HEK293T (cell line): ENCODE measurements at places on chromosomes 5 and 9.

DNA sequence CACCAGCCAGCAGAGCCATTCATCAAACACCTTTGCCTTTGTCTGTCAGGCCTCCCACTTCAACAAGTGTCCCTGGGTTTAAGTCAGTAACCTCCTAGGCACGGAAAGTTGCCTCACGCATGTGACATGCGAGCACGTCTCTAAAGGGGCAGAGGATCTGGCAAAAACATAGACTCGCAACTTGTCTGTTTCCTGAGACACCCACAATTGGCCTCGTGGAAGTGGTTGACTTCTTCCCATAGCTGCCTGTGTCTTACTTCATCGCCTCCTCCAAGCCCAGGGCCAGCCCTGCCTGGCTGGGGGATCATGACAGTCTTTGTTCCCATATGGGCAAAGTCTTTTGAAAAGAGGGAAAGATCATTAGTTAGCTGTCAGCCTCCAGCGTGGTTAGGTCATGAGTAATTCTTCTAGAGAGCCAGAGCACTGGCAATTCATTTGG, 35.5 kb upstream of the GLRX start:
- no peak for DNase-seq

GRCh38 chr9:116391306-116391900, 237.8 kb downstream of the PAPPA start:
- no peak for DNase-seq

GRCh38 chr9:12988258-12988657, 213.4 kb downstream of the LURAP1L start:
- no peak for DNase-seq

DNA sequence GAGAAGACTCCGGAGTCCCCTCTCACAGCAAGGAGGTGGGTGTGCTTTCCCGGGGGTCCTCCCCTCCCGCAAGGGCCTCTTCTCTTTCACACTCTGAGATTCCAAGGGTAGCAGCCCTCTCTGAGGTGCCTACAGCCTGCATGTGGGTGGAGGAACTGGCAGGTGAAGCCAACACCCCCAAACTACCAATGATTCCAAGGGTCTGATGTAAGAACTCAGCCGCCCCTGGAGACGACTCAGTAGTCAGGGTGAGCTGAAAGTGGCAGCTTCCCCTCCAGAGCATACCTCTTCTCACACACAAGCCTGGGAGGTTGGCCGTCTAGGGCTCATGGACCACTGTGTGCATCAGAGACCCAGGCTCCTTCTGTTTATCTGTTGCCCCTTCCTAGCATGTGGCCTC, 66.1 kb downstream of the TSPAN17 start:
- DNase-seq: no peak

DNA sequence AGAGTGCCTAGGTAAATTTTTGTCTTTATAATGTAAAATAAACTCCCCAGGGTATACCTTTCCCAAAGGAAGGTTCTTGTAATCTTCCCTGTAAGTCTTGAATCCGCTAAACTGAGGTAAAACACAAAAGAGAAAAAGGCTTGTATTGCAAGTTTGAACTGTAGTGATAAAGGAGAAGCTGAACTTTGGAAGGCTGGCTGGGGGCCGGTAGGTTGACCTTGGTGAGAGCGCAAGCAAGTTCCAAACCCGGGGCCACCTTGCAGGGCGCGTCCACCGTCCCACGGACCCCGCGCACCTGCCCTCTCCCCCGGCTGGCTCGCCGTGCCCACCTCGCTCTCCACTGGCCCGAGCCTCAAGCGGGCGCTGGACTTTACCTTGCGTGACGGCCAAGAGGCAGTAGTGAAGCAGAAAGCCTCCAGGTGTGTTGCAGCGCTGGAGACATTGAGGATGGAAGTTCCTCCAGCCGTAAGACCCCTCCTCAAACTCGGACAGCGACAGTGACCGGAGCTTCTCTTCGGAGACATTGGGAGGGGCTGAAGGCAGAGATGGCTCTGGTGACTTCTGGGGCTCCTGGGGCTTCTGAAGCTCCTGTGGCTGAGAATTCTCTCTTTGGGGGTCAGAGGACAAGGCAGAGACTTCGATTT, 428 bp downstream of the SLCO4C1 start:
- DNase-seq: peak; percentile 8

DNA sequence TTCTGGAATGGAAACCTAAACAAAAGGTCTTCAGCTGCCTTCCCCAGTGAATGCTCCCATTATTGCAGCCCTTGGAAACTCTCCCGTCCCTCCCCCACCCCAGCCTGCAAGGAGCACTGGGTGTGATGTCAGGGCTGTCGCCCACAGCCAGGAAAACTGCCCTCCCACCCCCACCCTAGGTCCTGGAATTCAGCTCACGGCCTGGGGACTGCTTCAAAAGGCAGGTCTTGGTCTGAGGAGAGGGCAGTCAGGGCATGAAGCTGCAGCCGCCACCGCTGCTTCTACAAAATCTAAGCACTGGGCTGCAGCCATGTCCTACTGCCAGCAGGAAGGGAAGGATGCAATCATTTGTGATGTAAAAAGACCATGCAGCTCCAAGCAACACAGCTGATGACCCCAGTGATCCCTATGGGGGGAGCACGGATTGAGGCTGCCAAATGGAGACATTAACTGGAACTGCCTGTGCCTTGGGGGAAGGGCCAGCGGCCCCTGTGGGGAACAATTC, 11.4 kb downstream of the GRHPR start:
- no peak for DNase-seq

GRCh38 chr5:94893412-94894135, 275.1 kb downstream of the SLF1 start:
- DNase-seq: peak; percentile 28

DNA sequence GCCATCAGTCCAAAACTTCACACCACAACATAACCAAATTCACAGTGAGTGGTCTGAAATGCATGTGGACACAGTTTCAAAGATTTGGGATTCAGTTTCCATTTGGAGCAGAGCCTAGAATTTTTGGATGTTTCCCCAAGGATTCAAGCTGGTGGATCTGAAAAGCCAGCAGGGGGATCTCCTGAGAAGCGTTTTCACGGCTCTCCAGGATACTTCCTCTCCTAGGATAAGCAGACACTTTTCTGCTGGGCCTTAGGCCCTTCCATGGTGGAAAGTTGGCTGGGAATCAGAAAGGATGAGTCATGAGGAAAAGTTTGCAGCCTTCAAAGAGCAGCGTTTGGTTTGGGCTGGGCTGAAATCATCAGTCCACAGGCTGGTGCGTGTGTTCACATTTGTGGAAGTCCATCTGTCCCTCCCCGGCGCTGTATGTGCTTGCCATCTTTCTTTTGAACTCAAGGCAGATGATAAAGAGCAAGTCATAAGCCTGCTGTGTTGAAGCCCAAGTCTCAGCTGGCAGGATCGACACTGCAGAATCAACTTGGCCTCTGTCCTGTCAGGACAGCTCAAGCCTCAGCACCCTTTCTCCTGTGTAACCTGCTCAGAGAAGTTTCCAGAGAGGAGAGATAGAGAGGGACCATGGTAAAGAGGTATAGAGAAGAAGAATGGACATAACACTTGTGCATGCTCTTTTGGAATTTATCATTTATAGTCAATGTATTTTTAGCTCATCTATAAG, 152.6 kb upstream of the MSX2 start:
- peak; percentile 68 for DNase-seq

GRCh38 chr5:38347040-38347763, 88.8 kb downstream of the EGFLAM start:
- DNase-seq: no peak

DNA sequence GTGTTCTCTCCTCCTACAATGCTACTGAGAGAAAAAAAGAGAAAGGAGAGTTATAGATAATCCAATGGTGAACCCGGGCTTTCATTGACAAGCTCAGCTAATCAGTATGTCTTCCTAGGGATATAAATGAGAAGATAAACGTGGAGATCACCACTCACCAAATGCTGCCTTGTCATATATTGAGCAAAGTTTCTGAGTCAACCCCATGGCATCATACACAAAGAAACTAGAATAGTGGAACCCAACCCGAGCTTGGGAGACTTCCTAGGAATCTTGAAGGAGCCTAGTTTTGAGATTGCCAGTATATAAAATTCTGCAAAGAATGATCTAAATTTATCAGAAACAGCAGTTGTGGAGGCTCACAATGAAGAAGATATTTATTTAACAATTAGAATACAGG, 47.8 kb downstream of the PTPN3 start:
- no peak for DNase-seq

GRCh38 chr5:102090770-102091169, 205.3 kb downstream of the SLCO4C1 start:
- peak; percentile 58 for DNase-seq

DNA sequence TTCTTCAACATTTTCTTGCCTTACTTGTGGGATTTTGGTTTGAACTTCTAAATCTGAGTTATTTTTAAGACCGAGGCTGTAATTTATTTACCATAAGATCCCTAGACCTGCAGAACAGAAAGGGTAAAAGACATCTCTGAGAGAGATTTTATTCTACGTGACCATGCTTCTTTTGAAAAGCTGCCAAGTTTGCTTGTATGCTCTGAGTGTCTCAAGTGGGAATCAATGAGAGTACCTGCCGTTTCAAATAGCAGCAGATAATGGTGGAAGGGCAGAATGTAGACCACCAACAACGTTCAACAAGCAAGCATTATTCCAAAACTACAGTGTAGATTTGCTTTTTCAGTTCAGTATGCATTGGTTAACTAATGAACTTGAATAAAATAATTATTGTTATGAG, 108.6 kb upstream of the MINAR2 start:
- no peak for DNase-seq

DNA sequence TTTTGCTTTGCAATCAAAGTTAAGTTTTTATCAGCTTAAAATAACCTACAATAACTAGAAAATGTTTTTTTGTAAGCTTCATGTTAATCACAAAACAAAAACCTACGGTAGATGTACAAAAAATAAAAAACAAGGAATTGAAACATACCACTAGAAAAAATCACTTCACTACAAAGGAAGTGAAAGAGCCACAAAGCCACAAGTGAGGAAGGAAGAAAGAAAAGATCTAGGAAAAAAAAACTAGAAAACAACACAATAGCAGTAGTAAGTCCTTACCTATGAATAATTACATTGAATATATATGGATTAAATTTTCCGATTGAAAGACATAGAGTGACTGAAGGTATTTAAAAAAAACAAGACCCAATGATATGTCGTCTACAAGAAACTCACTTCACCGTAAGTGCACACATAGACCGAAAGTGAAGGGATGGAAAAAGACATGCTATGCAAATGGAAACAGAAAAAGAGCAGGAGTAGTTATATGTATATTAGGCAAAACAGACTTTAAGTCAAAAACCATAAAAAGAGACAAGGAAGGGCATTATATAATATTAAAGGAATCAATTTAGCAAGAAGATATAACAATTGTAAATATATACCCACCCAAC, 13.4 kb upstream of the ZDHHC21 start:
- no peak for DNase-seq

DNA sequence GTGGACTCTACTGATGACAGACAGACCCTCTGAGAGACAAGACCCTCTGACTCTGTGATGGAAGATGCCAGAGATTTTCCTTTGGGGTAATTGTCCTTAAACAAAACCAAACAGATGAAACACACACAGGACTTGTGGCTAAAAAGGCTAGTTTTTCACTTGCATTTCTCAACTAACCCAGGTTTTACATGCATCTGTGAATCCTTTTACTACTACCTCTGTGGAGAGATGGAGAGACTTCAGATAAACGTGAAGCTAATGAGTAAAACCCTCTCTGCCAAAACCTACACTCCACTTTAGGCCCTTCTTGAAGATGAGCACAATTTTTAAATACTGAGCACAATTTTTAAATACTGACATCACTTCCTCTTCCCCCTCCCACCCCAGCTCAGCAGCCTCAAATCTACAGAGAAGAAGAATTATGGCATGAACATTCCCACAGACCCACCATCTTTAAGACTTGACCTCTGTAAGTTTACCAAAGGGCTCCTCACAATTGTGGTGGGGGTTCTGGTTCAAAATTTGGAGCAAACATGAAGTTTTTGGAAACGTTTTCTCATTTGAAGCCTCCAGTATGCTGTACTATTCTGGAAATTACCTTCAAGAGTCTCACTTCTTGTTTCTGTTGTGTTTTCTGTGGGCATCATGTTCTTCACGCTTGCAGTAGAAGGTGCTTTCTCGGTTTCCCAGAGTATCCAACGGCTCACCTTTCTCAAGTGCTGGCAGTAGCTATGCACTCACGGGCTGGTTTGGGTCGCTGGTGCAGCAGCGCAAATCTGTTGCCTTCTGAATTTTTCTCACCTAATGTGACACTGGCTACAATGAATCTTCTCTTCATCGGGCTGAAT, 42.7 kb downstream of the ACER2 start:
- no peak for DNase-seq

- no peak for DNase-seq
These were observed 290.5 kb upstream of the TAS2R1 start for GRCh38 chr5:9920697-9921096.

DNA sequence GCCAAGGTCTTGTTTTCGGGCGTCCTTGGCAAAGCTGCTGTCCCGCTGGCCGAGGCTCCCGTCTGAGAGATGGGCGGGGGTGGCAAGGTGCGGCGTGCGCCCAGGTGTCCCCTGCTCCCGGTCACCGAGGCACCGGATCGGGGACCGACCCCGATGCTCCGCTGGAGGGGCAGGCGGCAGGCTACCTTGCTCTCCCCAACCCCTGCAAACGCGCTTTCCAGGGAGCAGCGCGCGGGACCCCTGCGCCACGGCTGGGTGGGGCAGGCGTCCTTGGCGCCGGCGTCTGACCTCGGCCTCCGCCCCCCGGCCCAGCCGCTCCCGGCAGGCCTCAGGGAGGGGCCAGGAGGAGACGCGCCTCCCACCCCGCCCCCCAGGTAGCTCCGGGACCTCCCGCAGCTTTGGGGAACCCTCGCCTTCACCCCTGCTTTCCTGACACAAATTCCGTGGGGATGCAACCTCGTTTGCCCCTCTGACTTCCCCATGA, 551 bp downstream of the N4BP3 start:
- DNase-seq: no peak

DNA sequence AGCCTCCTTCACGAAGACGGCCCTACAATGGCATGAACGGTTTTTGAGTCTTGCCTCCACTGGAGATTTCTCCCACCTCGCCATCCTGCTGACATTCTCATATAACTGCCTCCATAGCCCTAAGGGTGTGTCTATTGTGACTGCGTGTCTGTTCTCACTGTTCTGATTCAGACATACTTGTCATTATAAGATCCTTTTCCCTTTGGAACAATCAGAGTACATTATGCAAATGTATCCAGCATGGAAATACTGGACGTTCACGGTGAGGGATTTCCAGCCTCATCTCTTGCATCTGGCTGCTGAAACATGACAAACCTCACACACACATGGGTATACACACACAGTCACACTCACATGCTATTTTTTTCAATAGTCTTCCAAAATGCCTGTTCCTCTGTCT, 402.1 kb downstream of the DIRAS2 start:
- no peak for DNase-seq

GRCh38 chr9:136808075-136808805, 492 bp downstream of the RABL6 start:
- peak; percentile 44 for DNase-seq

DNA sequence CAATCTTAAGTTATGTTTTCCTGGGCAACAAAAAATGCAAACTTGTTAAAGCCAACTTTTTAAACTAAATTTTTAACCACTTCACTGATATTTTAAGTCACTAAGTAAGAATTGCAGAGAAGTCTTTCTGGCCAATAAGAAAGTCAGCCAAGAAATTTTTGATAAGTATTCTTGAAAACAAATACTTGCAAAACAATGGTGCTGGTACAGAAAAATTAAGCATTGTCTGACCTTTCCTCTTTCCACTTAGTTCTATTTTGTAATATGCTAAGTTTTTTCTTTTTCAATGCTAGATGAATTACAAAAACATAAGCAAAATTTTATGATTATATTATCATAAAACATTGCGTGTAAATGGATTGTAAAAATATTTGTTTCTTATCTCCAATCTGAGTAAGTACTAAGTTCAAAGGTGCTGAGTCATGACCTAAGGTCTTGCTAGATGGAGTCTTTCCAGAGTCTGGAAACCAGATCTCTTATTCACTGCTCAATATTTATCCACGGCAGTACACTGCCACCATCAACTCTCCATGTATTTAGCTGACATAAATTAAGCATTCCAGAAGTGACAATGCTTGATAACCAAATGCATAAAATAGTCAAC, 139.7 kb downstream of the MEF2C start:
- peak; percentile 22 for DNase-seq
